ENCODE measurements at places on chromosomes 11 and 22.

- DNase-seq: no peak
Measured at GRCh38 chr22:47324435-47324990, 562.1 kb downstream of the TBC1D22A start.

GRCh38 chr22:49983148-49984042 is 22.8 kb downstream of the PIM3 start:
- DNase-seq: no peak

DNA sequence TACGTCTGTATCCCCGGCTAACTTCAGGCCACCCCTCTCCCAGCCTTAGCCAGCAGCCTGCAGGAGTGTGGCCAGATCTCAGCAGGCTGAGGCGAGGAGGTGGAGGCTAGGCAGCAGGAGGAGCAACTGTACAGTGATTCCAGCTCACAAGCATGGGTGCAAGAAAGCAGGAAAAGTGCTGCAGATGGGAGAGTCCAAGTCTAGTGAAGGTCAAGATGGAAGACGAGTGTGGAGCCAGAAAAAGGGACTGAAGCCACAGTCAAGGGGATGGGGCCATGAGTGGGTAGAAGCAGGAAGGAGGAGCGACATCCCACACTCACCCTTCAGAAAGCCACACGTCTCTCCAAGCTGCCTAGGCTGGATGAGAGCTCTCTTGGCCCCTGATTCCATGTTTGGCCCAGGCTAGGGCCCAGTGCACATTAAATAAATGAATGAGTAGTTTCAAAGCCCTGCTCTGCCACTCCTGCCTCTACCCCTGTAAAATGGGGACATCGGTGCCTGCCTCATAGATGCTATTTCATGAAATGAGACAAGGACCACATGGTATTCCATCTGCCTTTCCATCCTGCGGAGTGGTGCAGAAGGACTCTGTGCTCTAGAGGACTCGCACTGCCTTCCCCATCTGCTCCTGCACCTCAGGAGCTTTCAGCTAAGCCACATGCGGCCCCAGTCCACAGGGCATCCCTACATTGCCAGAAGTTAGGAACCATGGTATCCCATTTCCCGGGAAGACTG is 2.9 kb downstream of the YDJC start:
- DNase-seq: no peak

GRCh38 chr11:120058931-120059330 is 79.0 kb downstream of the TRIM29 start:
- no peak for DNase-seq

GRCh38 chr11:2424811-2425495 is 19.4 kb downstream of the TRPM5 start:
- DNase-seq: no peak

DNA sequence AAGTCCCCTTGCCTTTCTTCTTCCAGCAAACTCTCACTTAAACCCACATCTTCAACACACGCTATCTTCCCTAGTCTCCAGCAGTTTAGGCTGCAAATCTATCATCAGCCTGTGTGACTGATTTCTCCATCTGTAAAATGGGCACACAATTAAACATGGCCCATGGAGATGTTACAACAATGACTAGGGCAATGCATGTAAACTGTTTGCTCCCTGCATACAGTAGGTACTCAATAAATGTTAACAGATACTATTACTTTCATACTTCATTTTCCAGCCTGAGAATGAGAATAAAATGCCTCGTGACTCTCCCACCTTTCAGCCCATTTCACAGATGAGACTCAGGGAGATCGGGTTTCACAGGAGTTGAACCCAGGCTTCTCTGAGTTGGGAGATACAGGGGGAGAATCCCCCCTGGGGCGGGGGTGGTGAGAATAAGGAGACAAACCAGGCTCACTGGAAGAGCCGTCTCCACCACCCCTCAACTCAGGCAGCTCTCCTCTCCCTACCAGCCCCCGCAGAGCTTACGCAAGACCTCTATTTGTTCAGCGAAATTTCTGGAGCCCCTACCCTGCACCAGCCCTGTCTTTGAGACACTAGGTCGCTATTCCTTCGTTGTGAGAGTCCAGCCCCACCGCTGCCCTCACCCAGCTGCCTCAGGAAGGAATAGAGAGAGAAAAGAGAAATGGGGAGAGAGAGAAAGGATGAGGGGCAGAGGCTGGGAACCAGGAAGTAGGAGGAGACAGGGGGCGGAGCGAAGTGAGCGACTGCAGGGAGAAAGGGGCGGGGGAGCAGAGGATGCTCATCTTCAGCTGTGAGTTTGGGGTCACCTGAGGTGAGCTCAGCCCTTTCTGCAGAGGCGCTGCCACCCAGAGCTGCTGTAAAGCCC is 42.1 kb upstream of the KLHL35 start:
- DNase-seq: peak; percentile 22

- no peak for DNase-seq
Measured at GRCh38 chr22:19604711-19605268, 80.6 kb upstream of the CLDN5 start.

DNA sequence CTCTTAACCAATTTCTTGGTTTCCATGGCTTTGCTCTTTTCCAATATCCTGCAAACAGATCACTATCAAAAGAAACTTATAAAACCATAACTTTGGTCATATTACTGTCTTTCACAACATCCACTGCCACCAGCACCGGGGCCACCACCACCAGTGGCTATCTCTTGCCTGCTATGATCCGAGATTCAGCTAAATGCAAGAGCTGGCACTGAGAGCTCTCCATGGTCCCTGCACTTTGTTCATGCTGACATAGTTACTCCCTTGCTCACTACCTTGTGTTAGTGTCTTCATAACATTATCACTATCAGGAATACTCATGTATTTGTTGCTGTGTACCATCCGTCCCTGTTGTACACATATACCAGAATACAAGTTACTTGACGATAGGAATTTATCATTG is 299.0 kb downstream of the ETS1 start:
- DNase-seq: no peak

DNA sequence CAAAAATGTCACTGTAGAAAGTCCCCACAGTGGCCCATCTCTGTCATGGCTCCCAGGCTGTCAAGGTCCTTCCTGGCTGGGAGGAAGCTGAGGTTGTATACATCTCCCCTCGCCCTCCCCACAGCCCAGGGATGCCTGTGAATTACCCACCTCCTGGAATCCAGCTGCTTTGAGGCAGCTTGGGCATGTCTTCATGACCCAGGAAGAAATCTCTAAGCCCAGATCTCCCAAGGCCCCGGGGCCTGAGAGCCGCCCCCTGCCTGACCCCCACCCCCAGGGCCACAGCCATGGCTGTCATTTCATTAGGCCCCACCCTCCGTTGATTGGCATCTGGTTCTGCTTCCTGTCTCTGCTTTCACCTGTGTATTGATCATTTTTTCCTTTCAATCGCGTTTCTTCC is 207.5 kb downstream of the TBC1D22A start:
- no peak for DNase-seq

- DNase-seq: no peak
Measured at GRCh38 chr11:78349624-78350023, 68.0 kb downstream of the GAB2 start.

DNA sequence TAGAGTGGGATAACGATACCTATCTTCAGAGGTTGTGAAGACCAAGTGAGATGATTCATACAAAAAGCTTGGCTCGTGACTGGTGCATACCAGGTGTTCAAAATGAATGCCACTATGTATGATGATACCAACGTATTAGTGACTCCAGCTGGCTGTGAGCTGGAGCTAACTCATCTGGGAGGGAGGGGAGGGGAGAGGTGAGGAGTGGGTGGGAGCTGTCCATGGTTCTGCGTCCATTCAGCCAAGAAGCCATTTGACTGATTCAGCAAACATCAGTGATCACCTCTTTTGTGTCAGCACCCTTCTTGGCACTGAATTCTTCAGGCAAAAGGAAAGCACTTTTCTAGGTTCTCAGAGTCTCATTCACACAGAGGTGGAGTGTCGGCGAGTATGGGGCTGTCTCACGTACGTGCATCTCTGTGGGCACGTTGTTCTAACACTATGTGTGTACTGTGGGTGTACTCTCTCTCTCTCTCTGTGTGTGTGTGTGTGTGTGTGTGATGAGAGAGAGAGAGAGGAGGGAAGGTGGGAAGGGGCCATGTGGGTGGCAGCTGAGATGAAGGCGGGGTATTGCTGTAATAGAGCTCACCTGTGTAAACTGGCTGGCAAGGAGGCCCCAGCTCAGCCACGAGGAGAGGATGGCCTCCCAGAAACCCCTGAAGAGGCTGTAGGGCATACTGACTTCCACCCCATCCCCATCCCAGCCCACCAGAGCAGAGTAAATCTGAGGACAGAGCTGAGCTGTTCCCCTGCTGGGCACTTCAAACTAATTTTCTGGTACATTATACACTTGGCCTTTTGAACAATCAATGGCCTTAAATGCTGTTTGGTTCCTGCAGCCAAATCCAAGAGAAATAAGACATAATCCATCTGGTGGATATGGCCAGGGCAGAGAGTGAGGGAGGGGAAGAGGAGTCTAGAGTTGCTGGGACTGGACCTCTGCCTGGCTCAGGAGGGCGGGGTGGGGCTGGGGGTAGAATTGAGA is 96.1 kb upstream of the THY1 start:
- no peak for DNase-seq

- no peak for DNase-seq
Measured at GRCh38 chr11:46307369-46307768, 29.9 kb downstream of the CREB3L1 start.

DNA sequence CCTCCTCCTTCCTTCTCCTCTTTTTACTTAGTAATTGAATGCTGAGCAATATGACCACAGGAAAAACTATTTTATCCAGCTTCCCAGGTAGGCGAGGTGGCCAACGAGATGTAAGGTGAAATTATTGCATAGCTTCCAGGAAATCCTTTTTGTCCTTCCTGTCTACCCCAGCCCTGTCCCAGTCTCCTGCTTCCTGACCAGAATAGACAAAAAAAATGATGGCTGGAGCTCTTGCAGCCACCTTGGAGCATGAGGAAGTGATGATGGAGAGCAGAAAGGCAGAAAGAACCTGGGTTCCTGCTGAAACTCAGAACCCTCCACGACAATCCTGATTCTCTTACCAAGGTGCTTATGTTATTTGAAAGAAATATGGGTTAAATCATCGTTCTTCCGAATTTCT is 33.9 kb downstream of the DUSP8 start:
- no peak for DNase-seq

- no peak for DNase-seq
Measured at GRCh38 chr22:27750584-27751265, 50.8 kb downstream of the MN1 start.

GRCh38 chr11:47715082-47715669 is at the start of gene AGBL2:
AGBL2 (minus strand) TSS chr11:47715369; CDS start chr11:47714650, 719 bp downstream.
- peak; percentile 60 for DNase-seq

GRCh38 chr11:113760241-113760640 is 13.3 kb downstream of the ZW10 start:
- no peak for DNase-seq

GRCh38 chr11:128174465-128175291 is 412.7 kb downstream of the ETS1 start:
- no peak for DNase-seq

Data from stimulated activated CD8-positive, alpha-beta memory T cell treated with anti-CD3 and anti-CD28 coated beads, Interleukin-15, amount 100 ng/mL, for 24 hours (primary cell).